ELF-1 (cell line): ENCODE measurements at places on chromosomes 5 and 9.

GRCh38 chr9:2493529-2493928 is 128.1 kb upstream of the VLDLR start:
- DNase-seq = no peak

DNA sequence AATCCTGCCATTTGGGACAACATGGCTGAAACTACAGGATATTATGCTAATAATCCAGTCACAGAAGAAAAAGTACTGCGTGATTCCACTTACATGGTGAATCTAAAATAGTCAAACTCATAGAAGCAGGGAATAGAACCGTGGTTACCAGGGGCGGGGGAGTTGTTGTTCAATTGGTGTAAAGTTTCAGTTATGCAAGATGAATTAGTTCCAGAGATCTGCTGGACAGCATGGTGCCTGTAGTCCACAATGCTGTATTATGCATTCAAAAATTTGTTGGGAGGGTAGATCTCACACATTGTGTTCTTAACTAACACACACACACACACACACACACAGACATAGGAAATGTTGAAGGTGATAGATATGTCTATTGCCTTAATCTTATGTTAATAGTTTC is 480.5 kb downstream of the DMRT2 start:
- no peak for DNase-seq

DNA sequence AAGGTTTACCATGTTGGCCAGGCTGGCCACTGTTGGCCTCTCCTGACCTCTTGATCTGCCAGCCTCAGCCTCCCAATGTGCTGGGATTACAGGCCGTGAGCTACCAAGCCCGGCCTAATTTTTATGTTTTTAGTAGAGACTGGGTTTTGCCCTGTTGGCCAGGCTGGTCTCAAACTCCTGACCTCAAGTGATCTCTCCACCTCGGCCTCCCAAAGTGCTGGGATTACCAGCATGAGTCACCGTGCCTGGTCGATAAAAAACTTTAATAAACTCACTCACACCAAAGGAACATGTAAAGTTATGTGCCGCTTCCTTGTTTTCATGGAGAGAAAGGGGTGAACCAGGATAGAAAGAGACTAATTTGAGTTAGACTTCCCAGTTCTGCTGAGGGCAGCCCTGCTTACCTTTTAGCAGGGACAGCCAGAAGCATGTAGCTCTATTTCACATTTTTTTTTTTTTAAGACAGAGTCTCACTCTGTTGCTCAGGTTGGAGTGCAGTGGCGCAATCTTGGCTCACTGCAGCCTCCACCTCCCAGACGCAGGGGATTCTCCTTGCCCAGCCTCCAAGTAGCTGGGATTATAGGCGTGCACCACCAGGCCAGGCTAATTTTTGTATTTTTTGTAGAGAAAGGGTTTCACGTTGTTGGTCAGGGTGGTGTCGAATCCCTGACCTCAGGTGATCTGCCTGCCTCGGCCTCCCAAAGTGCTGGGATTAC is 11.4 kb upstream of the HAUS6 start:
- peak; percentile 31 for DNase-seq

DNA sequence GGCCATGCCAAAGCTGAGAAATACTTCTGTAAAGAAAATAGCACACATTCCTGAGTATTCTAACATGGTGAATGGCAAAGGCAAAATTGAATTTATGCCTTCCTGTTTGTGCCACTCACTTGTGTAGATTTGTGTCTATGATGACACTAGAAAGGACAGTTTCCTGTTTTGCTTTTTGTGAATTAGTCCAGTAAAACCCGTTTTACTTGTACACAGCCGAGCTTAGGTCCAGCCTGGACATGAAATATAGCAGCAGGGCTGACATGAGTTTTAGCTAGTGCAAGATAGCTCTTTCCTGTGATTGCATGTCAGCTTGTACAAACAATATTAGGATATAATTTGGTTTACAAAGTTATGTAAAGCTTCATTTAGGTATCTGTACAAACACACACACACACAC is 1891.7 kb upstream of the WWC1 start:
- DNase-seq = no peak

GRCh38 chr5:87243161-87243844 is 24.4 kb upstream of the RASA1 start:
- no peak for DNase-seq
